Activated CD8-positive, alpha-beta memory T cell treated with anti-CD3 and anti-CD28 coated beads, Interleukin-2, amount 50 U/mL, for 4 hours (primary cell): ENCODE measurements at places on chromosomes 6 and 20.

DNA sequence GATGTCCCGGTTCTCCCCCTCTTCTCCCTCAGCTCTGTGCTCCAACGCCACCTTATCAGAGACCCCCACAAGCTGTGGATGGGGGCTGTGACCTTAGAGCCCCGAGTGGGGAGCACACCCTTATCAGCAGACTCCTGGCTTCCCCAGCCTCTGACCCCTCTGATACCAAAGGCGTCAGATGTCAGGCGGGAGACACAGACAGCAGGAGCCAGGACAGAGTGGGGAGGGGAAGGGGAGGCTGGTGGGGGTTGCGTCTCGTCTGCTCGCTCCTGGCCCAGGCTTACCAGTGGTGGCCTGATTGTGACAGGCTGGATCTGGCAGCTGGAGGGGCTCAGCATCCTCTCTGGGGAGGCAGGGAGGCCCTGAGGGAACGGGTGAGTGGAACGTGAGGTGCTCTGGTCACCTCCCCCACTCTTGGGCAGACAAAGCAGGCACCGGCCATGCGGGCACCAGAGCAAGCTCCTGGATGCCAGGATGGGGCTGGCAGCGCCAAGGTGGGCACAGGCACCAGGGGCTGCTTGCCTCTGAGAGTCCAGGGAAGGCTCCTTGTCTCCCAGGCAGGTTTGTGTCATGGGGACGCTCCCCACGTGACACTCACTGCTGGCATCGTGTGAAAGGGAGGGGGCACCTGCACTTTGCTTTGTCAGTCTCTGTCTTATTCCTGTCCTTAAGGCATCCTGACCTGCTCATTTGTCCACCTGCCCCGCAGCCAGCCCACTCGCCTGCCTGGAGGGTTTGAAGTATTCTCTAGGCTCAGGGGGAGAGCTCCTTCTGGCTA, 27.8 kb upstream of the GATA5 start:
- no peak for DNase-seq

DNA sequence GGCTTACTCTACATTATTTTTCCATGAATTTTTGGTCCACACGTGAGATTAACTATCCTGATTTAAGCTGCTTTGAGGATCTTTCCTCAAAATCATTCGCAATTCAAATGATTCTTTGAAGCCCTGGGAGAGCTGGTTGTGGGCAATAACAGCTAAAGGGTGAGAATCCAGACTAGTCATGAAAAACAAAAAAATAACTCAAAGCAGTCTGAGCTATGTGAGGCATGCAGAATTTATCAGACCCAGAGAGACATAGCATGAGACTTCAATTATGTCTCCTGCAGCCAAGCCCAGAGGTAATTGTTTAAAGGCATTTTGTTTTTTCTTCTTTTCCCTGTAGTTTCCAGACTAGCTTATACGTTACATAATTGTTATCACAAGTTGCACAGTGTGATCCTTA, 517.3 kb upstream of the PTCHD4 start:
- DNase-seq: no peak

DNA sequence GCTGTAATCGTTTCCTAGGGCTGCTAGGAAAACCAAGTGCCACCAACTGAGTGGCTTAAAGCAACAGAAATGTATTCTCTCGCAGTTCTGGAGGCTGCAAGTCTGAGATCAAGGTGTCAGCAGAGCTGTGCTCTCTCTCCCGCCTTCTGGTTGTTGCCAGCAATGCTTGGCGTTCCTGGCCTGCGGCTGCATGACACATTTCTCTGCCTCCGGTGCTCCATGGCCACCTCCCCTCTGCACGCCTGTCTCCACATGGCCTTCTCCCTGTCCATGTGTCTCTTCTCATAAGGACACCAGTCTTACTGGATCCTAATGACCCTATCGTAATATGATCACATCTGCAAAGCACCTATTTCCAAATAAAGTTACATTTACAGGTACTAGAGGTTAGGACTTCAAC, 91.7 kb upstream of the AKAP12 start:
- DNase-seq: no peak

DNA sequence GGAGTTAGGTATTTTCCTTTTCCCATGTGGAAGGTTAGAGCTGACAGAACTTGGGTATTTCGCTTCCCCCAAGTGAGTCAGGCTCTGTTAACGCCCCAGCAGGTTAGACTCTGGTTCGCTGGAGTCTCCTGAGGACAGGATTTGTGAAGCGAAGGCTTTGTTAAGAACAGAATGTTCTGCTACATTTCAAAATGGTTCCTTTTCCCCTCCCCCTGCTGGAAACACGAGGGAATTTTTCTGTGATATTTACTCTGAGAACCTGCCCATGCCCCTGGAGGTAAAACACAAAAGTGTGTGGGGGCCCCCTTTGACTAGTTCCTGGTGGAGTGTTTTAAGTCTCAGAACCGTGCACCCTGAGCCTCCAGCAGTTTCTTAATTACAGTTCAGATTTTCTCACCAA, 731.4 kb upstream of the CITED2 start:
- no peak for DNase-seq

- DNase-seq: no peak
These were observed 112.2 kb downstream of the DTNBP1 start for GRCh38 chr6:15550546-15551123.

DNA sequence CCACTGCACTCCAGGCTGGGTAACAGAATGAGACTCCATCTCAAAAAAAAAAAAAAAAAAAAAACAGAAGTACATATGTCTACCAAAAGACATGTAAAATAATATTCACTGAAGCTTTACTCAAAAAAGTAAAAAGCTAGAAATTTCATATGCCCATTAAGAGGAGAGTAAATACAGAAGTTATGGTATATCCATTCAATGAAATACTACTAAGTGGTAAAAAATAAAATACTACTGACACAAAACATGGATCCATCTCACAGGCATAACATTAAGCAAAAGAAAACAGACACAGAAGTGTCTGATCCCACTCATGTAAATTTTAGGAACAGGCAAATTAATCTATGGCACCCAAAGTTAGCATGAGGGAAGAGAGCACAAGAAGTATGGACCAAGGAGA, 52.6 kb downstream of the TASP1 start:
- DNase-seq: no peak

GRCh38 chr6:3414327-3415081, 42.3 kb downstream of the SLC22A23 start:
- no peak for DNase-seq

GRCh38 chr6:43972913-43973300, 154.3 kb downstream of the MRPL14 start:
- no peak for DNase-seq

DNA sequence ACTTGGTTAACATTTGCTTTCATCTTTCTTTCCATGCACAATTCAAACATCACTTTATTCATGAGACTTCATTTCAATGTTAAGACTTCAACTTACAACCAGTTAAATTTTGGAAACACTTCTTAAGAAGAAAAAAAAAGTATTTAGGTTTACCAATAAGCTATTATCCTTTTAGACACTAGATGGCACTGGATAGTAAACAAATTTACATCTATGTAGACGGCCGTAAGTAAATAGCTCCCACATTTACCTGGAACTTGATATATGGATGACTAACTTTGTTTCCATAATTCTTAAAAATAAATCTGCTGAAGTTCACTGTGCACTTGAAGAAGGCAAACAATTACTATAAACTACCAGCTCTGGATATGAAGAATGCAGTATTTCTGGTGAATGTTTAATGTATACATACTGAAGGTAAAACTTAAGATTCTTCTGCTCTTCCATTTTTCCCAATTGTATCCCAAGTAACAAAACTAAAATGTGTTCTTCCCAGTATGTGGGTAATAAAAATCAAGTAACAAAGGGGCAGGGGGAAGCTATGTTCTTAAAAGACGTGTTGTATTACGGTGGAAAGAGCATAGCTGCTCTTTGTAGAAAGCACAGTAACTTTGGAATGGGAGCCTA, 130.6 kb upstream of the C6orf118 start:
- no peak for DNase-seq

DNA sequence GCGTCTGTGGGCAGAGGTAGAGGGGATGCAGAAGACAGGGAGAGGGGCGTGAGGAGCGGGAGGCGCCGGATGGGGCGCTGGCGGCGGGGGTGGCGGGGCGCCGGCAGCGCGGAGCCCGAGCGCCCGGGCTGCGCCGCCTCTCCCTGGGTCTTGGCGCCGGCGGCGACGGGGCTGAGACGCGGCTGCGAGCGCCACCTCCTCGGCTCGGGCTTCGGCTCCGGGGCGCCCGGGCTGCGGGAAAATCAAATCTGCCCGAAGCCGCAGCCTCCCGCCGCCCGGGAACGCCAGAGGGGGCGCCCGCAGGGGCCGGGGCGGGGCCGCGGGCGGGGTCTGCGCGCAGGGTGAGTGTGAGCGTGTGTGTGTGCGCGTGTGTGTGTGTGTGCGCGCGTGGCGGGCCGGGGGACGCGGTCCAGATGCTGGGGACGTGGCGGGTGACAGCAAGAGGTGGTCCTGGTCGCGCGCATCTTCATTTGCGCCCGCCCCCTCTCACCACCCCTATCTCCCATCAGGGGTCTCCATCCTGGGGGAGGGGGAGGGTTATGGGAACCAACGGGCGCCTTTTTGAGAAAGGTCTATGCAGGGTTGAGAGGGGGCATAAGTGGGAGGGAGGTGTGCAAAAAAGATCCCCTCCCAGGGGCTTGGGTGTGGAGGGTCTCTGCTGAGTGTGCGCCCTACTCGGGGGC, 646 bp upstream of the CPNE5 start:
- peak; percentile 44 for DNase-seq

GRCh38 chr20:52209154-52209571, 17.6 kb upstream of the ZFP64 start:
- no peak for DNase-seq

GRCh38 chr6:38027685-38028373, 208.3 kb downstream of the ZFAND3 start:
- no peak for DNase-seq

- peak; percentile 66 for DNase-seq
These were observed 17.4 kb upstream of the TBC1D22B start for GRCh38 chr6:37239950-37240713.

GRCh38 chr6:156949376-156949775, 172.2 kb downstream of the ARID1B start:
- no peak for DNase-seq

DNA sequence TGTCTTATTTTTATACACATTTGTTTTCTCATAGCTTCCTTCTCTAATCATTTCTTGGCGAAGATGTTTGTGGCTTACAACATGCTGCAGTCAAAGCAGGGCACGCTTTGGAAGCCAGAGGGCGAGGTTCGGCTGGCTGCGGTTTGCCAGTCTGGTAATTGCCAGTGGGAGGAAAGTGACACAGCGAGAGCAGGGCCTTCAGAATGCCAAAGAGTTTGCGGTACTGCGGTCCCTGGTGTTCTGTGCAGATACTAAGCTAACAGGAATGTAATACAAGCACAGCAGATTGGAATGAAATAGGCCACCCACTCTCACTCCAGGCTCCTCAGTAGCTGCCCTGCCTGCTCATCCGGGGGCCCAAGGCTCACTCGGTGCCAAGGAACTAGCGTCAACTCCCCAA, 58.7 kb upstream of the TGM3 start:
- DNase-seq: no peak

- DNase-seq: no peak
These were observed 19.8 kb downstream of the ADGRF5 start for GRCh38 chr6:46901882-46902314.

- DNase-seq: no peak
These were observed 166.1 kb upstream of the CST7 start for GRCh38 chr20:24782801-24783630.

DNA sequence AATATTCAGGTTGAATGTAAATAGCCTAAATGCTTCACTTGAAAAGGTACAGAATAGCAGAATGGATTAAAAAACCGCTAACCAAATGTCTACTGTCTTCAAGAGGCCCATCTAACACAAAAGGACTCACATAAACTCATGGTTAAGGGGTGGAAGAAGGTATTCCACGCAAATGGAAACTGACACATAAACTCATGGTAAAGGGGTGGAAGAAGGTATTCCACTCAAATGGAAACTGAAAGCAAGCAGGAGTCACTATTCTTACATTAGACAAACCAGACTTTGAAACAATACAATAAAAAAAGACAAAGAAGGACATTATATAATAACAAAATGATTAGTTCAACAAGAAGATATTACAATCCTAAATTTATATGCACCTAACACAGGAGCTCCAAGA, 38.3 kb upstream of the PKIB start:
- DNase-seq: no peak

DNA sequence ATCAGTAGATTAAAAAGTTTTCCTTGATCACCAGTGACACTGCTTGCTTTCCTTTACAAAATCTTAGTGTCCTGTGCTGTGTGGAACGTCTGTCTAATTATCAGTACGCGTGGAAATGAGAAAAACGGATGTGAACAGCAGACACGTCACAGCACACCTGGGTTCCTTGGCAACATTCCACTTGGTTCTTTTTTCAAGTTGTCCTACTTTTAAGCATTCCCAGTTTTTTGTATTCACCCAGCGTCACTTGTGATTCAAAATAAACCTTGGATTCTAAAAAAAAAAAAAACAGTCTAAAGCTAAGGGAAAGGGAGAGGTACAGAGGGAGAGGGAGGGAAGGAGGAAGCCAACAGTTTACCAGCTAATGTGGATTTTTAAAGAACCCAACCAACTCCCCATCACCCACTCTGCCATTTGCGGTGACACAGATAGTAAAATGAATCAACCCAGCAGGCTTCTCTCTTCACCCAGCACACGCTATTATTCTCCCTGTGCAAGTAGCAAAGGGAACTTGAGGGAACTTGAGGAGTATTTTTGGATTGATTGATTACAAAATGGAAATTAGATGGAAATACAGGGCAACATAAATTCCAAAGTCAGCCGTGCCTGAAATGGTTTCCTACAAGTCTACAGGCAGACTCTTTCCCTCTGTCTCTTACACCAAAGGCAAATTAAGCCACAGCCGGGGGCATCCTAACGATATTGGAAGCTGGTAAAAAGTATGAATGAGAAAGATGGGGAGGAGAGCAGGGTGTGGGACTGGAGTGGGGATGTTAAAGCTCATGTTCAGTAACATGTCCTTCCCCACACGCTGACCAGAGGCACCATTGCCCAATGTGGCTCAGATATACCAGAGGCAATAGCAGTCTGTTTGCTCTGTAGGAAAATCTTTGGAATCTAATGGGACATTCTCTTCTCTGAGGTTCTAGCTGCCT, 129.8 kb downstream of the SASH1 start:
- DNase-seq: no peak

DNA sequence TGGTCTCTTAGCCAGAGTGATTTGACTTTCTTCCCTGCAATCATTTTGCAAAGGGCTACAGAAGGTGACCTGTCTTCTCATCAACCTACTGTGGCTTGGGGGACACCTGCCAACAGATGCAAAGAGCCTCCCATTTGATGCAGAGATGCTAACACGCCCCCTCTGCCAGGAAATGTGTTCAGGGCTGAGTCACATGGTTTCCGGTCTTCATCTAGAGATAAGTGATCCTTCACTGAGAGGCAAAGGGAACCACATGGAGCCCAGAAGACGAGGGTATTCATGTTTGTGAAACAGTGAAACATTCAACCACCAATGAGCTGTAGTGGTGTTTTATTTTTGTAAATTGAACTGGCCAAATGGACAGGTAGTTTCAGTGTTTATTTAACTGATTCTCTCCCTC, 109.0 kb upstream of the RIN2 start:
- no peak for DNase-seq

DNA sequence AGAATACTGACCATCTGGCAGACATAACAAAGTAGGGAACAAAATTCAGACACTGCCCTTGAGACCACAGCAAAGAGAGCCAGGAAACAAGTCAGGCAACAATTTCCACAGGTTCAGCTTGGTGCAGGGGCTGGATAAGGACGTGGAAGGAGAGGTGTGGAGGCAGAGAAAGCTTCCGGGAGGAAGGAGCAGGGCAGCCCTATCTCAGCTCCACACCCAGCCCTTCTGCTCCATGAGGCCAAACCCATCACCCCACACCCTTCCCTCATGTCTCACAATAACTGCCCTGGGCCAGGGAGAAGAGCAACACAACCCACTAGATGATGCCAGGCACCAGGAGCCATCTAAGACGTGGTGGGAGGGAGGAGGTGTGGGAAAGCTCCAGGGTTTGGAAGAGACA, 5.8 kb downstream of the SNHG17 start:
- no peak for DNase-seq
